ENCODE measurements at places on chromosomes 16 and 17.

DNA sequence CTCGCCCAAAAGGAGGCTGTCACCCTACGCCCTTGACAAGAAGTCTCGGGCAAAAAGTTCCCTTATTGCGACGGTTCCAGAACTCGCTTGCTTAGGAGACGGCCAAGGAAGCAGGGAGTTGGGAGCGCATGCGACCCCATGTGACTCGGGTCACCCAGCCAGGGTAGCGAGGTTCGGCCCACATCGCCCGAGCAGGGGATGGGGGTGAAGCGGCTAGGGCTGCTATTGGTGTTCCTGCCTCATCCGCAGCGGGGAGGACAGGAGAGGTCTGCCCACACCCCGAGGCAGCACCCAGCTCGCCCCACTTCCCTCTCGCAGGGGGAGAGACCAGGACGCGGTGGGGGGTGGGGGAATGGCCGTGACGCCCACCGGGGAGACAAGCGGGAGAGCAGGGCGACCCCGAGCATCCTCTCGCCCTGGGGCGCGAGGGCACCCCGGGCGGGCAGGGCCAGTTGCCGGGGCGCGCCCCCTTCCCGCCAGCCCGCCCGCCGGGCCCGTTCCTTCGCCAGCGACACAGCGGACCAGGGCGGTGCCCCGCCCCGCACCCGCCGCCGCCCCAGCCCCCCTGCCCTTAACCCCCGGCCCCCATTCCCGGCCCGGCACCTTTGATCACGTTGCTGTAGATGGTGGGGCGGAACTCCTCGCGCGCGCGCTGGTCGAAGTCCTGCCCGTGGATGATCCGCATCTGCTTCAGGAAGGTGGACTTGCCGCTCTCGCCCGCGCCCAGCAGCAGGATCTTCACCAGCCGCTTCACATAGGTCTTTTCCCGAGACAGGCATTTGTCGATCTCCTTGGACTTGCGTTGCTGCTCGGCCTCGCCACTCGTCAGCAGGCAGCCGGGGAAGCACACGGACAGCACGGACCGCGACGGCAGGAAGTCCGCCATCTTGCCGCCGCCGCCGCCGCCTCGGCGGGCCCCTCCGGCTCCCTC lies 567 bp downstream of the GNA13 start:
- DNase-seq = peak; percentile 60

DNA sequence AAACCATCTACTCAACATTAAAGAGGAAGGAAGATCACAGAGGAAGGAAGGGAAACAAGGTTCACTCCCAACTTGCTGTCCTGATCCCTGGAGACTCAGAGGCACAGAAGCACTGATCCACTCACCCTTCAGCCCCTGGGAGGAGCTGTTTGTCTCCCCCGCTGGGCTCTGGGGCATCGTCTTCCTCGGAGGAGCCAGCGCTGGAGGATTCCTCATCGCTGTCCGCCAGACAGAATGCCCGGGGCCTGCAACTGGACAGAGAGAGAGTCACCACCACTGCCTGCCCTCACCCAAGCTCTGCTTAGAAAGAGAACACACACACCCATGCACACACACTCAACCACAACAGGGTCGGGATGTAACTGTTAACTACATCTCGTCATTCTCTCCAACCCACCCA lies 24.8 kb upstream of the ERN1 start:
- no peak for DNase-seq

DNA sequence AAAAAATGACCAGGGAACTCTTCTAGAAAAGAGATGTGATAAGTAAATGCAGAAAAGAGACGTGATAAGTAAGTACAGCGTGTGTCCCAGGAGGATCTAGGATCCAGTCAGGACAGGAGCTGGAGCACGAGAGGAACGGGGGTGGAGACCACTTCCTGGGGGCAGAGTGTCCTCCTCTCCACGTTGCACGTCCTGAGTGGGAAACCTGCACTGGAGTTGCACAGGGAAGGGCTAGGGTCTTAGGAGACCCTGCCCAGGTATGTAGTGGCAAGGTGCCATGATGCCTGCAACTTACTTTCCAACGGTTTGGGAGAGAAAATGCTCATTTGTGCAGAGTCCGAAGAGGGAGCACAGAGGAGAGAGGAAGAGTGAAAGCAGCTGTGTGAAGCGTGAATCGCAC lies 55.8 kb downstream of the RNF213 start:
- DNase-seq = no peak

DNA sequence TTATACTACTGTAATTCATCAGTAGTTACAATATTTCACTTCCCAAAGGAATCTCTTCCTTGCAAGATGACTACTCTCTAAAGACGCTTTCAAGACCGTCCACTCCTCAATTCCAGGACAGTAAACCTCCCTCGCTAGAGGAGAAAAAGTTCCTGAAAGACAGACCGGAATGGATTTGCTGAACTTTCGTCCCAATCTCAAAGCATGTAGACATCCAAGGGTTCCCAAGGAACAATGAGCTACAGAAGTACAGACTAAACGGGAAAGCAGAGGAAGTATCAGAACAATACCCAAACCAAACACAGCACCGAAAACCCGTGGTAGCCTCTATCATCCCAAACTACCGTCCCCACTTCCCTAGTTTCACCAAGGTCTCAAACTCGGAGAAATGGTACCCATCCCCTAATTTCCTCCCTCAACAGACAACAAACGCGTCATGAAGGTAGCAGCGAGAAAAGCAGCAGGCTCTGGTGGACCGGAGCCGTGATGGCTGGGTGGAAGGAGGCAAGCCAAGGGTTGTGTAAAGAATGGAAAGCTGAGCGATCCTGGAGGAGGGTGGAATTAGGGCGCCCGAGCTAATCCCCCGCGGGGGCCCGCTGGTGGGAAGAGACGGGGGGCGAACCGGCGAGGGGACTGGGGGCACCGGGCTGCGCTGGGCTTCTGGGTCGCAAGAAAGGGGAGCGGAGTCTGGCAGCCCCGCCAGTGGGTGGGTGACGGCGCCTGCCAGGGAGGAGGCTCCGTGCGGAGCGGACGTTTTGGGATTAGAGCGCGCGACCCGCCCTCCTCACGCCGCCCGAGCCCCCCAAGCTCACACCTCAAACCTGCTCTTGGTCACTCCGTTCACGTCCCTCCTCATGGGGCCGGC lies 647 bp downstream of the FBXL20 start:
- DNase-seq = no peak
